ENCODE measurements at places on chromosomes 5 and 9.

DNA sequence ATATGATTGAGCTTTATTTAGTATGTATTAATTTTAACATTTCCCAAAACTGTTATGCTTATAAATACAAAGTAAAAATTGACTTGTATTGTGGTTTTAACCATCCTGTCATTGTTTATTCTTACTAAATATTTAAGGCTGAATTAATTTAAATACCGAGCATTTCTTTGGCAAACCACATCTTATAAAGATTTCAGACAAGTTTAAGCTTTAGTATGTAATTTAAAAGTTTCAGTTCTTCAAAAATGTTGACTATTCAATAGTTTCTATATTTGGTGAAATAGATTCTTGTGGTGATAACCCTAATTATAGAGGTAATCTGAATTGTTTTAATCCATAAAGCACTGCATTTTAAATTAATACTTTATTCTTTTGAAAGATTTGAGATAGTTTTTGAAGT, 65.5 kb downstream of the CCNH start:
- DNase-seq, result no peak

DNA sequence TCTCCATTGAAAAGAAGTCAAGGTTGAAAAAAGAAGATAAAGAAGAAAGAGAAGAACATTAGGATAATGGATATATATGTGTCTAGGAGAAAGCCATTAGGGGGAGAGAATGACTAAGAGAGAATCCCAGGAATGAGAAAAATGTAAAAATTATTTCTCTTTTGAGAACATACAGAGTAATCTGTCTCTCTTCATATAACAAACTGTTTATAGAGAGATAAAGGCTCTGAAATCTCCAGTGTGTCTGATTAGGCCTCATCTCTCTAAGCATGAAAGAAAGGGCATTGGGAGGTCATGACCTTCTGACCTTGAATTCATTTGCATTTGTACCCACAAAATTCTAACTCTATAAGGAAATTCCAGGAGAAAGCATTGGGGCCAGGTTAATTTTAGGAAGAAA, 3.5 kb upstream of the MPDZ start:
- no peak for DNase-seq

DNA sequence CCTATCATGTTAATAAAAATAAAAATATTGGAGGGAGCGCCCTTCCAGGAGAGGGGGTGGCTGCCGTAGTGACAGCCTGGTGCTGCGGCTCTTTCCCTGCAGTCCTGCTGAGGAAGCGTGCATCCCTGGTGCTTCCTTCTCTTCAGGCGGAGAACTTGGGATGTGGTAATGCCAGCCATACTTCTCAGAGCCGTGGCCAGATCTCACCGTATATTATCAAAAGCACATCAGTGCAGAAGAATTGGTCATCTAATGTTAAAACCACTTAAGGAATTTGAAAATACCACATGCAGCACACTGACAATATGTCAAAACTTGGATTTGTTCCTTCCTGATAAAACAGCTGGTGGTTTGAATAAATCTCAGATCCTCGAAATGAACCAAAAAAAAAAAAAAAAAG, 17.7 kb downstream of the C9orf40 start:
- no peak for DNase-seq

GRCh38 chr5:180157866-180158265, 51.1 kb downstream of the RASGEF1C start:
- DNase-seq, result no peak

GRCh38 chr9:98491828-98492227, 216.9 kb downstream of the GABBR2 start:
- DNase-seq, result no peak

GRCh38 chr5:83900306-83900705, 179.7 kb upstream of the HAPLN1 start:
- DNase-seq, result no peak

- DNase-seq, result no peak
Observed at GRCh38 chr9:118094387-118094786, 390.2 kb downstream of the TLR4 start.

- no peak for DNase-seq
Observed at GRCh38 chr5:1791176-1791575, 8.5 kb downstream of the MRPL36 start.

DNA sequence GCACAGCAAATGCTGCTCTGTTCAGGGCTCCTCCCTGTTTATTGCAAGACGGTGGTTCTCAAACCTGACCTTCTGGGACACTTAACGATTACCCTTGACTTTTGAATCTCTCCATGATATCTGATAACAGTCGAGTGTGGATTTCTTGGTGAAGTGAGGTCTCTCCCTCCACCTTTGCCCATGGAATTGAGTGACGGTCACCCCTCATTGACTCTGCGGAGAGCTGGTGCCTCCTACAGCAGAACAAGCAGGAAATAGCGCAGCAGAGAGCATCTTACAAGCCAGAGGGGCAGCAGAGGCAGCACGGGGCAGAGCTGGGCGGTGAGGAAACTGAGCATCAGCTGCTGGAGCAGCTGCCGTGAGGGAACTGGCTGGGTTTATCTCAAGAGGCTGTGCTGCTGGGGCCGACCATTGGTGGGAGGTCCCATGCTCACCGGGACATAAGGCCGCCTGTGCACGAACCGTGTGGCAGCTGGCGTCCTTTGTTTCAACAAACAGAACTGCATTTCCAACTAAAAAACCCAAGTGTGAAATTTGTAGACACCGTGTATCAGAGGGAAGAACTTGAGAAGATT, 189.8 kb downstream of the MTRR start:
- DNase-seq, result no peak

GRCh38 chr5:142222866-142223558, 101.8 kb downstream of the SPRY4 start:
- DNase-seq, result no peak

Measured in GM12891 (cell line).